Eye (tissue), 1 donor: ENCODE measurements at places on chromosomes 16 and 17.
A peak's percentile ranks its signal among the peaks of the same experiment; 100 is the strongest.

DNA sequence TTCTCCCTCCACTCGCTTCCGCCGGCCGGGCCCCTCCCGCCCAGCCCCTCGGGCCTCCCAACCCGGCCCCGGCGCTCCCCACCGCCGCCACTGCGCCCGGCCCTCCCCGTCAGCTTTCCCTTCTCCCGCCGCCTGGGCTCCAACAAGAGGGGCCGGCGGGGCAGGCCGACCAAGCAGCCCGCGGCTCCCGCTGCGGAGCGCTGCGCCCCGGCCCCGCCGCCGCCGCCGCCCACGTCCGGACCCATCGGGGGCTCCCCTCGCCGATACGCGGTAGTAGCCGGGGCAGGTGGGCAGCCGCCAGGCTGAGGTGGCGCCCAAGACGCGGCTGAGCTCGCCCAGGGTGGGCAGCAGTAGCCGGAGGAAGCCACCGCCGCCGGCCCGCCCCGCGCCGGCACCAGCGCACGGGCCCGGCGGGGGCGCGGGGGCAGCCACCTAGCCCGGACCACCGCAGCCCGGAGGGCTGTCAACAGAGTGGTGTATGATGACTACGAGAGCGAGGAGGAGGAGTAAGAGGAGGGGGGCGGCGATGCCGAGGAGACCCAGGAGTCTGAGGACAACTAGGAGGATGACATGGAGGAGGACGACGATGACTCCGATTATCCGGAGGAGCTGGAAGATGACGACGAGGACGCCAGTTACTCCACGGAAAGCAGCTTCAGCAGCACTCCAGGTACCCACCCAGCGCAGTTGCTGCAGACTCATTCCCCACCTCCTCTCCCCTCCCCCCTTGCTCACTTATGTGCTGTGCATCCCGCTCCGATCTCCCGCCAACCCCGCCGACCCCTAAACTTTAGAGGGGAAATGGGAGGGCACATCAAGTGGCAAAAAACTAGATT, 498 bp downstream of the LRRC37B start:
- DNase-seq: peak; percentile 82

GRCh38 chr16:301235-301634, 18.3 kb downstream of the PDIA2 start:
- DNase-seq: no peak

GRCh38 chr17:47252766-47253512, 688 bp upstream of the ITGB3 start:
- no peak for DNase-seq

DNA sequence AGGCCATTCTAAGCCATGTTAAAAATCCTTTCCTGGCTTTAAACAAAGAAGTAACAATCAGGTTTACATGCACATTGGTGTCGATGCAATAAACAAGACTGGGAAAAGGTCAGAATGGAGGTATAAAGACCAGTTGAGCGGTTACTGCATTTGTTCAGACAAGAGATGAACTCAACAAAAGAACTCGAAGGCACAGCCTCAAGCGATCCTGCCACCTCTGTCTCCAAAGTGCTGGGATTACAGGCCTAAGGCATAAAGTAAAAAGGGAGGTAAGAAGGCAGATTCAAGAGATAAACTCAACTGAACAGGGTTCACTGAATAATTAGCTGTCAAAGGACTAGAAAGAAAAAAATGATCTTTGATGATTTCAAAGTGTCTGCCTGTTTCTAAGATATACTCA, 39.4 kb downstream of the USP32 start:
- DNase-seq: no peak

- DNase-seq: no peak
Observed at GRCh38 chr17:917391-917811, 62.2 kb downstream of the NXN start.

- no peak for DNase-seq
Observed at GRCh38 chr16:17497648-17498047, 26.9 kb upstream of the XYLT1 start.

- no peak for DNase-seq
Observed at GRCh38 chr17:80599546-80600305, 55.1 kb downstream of the RPTOR start.

DNA sequence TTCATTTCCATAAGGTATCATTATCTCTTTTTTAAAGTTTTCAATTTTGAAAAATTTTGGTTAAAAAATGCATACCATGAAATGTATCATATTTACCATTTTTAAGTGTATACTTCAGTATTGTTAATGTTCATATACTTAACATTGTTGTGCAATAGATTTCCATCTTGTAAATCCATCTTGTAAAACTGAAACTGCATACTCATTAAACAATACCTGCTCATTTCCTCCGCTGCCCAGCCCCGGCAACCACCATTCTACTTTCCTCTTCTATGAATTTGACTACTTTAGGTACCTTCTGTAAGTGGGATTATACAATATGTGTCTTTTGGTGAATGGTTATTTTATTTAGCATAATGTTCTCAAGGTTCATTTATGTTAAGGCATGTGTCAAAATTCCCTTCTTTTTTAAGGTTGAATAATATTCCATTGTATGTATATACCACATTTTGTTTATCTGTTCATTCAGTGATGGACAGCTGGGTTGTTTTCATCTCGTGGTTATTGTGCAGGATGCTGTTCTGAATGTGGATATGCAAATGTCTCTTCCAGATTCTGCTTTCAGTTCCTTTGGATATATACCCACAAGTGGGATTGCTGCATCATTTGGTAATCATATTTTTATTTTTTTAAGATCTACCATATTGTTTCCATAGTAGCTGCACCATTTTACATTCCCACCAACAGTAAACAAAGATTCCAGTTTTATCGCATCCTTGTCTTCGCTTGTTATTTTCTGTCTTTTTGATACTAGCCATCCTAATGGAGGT, 6.7 kb downstream of the CCL2 start:
- no peak for DNase-seq

DNA sequence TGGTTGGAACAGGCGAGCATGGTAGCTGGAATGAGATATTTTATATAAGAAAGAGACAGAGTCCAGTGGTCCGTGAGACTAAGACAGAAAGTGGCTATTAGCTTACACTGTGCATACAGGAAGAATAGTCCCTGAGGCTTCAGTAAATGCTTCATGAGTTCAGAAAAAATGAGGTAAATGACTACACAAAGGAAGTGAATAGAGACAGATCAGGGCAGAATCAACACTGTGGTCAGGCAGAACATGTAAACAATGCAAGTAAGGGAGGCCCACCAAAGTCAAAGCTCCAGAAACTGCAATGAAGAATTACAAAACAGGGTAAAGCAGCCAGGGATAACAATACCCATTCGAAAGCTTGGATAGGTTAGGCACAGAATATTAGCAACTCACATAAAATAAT, 4.8 kb downstream of the ABCA10 start:
- peak; percentile 34 for DNase-seq
